ENCODE measurements at places on chromosomes 11 and 22.

DNA sequence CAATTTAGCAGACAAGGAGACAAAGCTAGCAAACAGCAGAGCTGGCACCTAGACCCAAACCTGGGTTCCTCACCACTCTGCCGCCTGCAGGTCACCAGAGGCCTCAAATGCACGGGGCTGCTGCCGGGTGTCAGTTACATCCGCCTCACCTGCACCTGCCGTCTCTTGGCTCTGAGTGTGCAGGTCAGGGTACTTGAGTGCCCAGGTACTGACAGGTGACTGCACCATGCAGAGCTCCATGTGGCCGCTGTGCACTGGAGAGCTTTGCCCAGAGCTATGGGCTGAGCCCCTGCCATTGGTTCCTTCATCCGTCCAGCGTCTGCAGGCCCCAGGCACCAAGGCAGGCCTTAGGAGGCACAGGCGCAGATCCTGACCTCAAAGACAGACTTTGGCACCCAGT, 35.0 kb downstream of the PDGFB start:
- DNase-seq, result no peak

DNA sequence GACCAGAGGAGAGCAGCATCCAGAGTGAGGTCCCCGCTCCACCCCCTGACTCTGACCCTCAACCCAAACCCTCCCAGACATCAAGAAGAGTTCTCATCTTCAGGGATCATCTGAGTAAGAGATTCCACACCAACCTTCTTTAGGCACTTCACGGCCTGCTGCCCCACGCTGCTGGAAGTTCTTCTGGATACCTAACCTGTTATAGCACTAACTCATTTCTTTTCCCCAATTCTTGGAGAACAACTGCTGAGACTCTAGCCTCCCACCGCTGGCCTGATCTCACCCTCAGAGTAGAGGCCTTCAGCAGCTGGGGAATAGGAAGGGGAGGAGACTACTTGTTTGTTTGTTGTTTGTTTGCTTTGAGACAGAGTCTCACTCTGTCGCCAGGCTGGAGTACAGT, 7.3 kb downstream of the TMPRSS13 start:
- DNase-seq, result no peak

GRCh38 chr11:64742087-64742888, 1.7 kb downstream of the RASGRP2 start:
- DNase-seq, result no peak

DNA sequence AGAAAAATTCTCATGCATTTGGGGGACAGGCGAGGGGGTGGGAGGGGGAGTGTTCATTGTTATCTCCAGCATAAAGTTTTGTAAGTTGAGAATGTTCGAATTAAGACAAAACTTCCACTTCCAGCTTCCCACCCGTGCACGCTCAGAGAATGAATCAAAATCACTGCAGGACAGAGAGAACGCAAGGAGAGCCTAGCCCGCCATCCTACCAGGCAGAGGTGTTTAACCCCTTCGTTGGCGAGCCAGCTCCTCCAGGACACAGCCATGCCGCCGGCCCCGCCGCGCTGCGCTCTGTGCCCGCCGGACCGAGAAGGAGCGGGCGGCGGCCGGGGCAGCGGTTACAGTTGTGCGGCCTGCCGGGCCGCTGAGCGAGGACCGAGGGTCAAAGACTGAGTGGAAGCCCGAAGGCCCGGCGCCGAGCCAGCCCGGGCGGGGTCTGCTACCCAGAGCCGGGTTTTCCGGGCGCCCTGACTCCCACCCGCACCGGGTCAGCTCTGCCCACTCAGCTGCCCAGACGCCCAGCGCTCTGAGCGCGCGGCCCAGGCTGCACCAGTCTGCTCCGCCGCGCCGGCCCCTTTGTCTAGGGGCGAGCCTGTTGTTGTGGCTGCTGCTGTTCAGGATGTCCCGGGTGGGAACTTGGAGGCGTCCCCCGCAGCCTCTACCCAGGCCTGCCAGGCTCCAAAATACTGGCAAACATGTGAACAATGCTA, at the start of gene NOX4:
Gene NOX4 (minus strand): TSS at position 395 of the 710 bp plus-strand sequence. CDS start 129 bp downstream, at position 266.
- DNase-seq, result no peak

DNA sequence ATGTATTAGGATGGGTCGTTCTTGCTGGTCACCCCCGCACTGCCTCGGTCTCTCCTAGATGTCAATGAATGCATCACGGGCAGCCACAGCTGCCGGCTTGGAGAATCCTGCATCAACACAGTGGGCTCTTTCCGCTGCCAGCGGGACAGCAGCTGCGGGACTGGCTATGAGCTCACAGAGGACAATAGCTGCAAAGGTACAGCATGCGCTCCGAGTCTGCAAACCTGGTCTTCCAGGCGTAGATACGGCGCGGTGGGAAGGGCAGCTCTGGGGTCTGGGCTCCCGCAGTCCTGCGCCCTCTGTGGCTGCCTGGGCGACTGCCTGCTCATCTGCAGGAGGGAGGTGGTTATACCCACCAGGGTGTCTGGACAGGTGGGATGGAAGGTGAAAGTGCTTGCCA, 31.0 kb downstream of the FBLN1 start:
- no peak for DNase-seq

DNA sequence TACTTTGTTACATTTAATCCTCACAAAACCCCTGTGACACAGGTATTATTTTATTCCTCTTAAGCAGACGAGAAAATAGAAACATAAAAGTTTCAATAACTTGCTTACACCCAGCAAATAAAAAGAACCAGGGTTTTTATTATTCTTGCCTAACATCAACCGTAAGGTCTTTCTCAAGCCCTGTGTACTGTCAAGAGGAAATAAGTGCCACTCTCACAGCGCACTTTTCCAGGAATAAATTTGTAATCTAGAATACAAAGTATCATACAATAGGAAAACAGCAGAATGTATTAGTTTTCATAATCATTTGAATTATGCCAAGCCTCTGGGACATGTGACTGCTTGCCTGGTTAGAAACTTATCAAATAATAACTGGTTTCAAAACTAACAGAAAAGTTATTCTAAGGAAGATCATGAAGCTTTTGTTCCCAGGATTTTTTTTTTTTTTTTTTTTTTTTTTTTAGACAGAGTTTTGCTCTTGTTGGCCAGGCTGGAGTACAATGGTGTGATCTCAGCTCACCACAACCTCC, 7.4 kb downstream of the CCDC34 start:
- DNase-seq, result no peak

GRCh38 chr11:101929294-101929915, 13.1 kb upstream of the ANGPTL5 start:
- no peak for DNase-seq

- DNase-seq, result no peak
These were observed 1.1 kb downstream of the MUC5AC start for GRCh38 chr11:1158681-1159487.

- no peak for DNase-seq
These were observed 46.1 kb upstream of the SHISAL1 start for GRCh38 chr22:44358709-44359440.

- DNase-seq, result no peak
These were observed 79.7 kb downstream of the MYO7A start for GRCh38 chr11:77207618-77208313.

- no peak for DNase-seq
These were observed 82.2 kb downstream of the ATG16L2 start for GRCh38 chr11:72896431-72896830.

DNA sequence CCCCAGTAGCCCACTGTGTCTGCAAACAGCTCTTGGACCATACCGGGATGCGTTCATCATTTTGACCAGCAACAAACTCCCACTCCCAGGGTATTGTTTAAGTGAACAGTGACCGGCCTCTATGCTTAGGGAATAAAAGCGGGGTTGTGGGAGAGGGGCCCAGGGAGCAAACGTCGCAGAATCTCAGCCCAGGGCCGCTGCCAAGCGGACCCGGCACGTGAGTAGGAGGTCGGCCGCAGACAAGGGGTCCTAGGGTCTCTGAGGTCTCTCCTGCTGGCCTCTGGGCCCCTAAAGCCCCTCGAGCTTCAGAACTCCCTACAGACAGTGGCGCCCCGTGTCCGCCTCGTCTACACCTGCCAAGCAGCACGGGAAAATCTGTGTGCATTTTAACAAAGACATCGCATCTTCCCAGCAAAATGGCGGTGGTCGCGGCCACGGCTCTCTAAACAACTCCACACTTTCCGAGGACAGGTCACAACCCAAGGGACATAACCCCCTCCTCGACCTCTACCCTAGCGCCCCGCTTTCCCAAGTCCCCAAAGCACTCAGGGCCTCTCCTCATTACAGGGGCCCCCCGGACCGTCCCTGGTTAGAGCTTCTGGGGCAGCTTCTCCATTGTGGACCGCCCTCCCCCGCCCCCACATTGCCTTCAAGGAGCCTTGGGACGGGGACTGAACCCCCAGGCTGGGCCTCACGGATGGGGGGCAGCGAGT, 3.9 kb upstream of the GCAT start:
- no peak for DNase-seq

DNA sequence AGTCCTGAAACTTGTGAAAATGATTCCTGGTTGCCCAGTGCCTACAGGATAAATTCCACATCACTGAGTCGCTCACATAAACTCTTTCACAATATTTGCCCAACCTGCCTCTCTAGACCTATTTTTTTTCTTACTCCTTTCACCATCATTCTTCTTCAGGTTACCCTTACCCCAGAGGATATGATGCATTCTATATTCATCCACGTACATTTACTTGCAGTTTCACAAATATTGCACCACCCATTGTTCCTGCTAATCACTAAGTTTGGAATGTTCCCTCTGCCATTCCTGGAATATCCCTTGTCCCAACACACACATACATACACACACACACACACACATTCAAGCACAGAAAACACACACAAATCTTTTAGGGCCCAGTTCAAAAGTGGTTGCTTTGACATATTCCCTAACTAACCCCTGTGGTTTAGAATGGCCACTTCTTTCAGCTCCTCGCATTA, 379.5 kb downstream of the ETS1 start:
- DNase-seq, result no peak

GRCh38 chr11:135075740-135076139, 663.7 kb upstream of the B3GAT1 start:
- DNase-seq, result no peak

- no peak for DNase-seq
These were observed 33.2 kb upstream of the ZBTB16 start for GRCh38 chr11:114026355-114026754.

DNA sequence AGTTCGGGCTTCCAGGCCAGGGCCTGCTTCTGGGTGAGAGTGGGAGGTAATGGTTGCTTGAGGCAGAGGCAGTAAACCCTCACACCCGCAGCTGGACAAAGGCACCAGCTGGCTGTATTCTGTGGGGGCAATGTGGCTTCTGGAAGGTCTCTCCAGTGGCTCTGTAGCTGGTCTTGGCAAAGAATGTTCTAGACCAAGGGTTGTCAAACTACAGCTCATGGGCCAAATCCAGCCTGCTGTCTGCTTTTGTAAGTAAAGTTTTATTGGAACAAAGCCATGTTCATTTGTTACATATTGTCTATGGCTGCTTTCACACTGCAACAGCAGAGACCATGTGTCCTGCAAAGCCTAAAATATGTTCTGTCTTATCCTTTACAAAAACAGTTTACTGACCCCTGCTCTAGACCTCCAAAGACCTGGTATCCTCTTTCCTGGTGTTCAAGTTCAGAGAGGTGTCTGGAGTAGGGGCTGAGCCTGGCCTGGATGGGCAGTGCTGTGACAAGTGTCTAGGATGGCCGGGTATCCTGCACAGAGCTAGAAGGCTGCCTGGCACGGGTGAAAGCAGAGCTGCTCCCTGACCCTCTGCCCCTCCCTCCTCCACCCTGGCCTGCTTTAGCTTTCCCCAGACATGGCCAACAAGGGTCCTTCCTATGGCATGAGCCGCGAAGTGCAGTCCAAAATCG, 3.4 kb downstream of the TAGLN start:
- no peak for DNase-seq

DNA sequence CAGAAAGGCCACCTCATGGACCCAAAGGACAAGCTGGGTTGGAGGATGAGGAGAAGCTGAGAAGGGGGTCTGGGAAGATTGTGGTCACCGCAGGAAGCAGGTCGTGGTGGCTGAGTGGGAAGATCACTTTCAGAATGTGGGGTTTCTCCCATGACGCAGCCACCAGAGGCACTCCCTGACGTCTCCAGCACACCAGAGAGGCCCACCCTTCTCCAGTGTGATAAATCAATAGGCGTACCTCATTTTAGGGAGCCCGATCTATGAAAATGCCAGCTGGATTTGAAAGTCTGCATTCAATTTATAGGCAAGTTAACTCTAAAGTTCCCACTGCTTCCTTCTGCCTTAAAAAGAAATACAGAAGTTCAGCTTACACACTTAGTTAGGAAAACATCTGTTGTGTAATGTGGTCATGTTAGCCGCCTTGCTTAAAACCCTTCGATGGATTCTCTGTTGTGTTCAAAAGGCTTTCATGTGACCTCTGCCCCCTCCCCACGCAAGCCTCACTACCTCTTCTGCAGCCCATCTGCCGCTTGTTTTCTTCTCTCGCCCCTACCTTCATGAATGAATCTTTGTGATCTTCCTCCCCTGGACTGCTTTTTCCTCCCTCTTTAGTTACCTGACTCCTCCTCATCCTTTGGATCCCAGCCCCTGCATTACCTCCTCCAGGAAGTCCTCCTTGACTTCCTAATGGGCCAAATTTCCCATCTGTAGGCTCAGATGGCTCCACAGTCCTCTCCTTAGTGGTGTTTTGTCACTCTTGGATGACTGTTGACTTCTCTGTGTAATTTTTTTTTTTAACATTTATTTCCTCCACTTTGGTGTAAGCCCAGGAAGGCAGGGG, 10.7 kb downstream of the TSPAN18 start:
- DNase-seq, result no peak

DNA sequence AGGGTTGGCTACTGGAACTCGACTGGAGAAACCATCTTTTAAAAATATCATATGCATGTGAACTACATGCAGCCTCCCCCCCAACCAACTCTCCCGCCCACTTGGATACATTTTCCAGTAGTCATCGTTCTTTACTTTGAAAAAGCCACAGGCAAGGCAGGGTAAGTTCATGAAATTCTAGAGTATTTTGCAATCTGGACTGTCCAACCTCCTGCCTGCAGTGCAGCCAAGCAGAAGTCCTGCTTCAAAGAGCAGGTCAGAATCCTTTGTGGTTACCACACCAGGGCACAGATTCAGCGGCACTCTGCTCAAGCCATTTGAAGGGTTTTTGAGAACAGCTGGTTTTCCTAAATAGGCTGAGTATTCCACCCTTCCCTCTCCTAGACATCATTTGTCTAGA, 12.1 kb downstream of the ELF5 start:
- no peak for DNase-seq

GRCh38 chr22:48719978-48720661, 1107.6 kb downstream of the BRD1 start:
- DNase-seq, result no peak

DNA sequence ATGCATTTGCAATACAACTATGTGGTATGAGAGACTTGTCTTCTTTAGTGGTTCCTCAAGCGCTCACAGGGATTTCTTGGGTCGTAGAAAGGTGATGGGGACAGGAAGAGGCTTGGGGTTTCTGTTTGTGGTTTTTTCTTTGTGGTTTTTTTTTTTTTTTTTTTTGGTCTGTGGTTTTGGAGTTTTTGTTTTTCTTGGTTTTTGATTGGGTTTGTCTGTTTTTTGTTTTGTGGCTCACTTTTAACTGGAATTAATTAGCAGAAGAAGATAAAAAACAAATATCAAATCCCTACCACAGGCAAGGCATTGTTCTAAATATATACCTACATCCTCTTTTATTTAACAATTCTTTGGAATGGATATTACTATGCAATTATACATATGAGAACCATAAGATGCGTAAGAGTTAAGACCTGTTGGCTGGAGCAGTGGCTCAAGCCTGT, 5.5 kb downstream of the TTC28 start:
- no peak for DNase-seq

All from stimulated activated CD8-positive, alpha-beta memory T cell treated with anti-CD3 and anti-CD28 coated beads, Interleukin-7, amount 100 ng/mL, for 1 hour (primary cell).